ENCODE measurements at places on chromosomes 5 and 9. TPM values are rescaled to one million over a fixed set of nuclear protein-coding genes. Genes with fewer than 3 reads are reported as not detected.
A peak's percentile ranks its signal among the peaks of the same experiment; 100 is the strongest.

DNA sequence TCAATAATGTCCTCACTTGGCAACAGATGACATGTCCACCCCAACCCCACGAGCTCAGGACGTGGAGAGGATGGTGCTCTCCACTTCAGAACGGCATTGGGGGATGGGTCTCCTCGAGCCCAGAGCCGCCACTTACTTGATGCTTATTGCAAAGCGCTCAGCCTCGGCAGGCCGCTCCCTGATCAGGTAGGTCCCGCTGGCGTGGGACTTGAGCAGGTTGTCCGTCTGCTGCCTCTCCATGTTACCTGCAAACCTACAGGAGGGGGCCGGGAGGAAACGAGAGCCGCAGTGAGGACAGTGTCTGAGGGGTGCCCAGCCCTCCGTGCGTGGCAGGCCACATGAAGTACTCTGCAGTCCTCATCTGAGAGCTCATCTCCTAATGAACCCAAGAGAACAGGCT is 36.6 kb upstream of the SARDH start:
- no peak for ATAC-seq

- peak; percentile 85 for ATAC-seq
Observed at GRCh38 chr9:86405926-86406325, 51.7 kb upstream of the TUT7 start.

Gene KCNV2
- total RNA-seq, result not detected

DNA sequence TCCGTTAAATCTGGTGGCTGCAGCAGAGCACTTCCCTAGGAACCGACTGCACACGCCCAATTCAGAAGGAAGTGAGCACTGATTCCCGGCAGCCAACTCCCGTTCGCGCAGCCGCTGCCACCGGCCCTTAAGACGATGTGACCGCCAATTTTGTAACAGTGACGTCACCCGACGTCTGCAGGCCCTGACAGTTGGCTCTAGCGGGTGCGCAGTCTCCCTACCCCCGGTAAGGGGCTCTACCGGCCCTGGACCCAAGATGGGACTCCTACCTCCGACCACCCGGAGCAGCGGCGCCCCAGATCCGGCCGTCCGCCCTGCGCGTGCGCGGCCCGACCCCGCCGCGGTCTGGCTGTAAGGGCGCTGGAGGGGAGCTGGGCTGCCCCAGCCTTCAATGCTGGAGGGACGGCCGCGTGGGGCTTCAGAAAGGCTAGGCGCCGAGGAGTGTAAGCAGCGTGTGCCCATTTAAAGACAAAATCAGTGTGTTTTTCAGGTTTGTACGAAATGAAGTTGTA is 19.1 kb downstream of the DNAJA1 start:
- peak; percentile 94 for ATAC-seq

DNA sequence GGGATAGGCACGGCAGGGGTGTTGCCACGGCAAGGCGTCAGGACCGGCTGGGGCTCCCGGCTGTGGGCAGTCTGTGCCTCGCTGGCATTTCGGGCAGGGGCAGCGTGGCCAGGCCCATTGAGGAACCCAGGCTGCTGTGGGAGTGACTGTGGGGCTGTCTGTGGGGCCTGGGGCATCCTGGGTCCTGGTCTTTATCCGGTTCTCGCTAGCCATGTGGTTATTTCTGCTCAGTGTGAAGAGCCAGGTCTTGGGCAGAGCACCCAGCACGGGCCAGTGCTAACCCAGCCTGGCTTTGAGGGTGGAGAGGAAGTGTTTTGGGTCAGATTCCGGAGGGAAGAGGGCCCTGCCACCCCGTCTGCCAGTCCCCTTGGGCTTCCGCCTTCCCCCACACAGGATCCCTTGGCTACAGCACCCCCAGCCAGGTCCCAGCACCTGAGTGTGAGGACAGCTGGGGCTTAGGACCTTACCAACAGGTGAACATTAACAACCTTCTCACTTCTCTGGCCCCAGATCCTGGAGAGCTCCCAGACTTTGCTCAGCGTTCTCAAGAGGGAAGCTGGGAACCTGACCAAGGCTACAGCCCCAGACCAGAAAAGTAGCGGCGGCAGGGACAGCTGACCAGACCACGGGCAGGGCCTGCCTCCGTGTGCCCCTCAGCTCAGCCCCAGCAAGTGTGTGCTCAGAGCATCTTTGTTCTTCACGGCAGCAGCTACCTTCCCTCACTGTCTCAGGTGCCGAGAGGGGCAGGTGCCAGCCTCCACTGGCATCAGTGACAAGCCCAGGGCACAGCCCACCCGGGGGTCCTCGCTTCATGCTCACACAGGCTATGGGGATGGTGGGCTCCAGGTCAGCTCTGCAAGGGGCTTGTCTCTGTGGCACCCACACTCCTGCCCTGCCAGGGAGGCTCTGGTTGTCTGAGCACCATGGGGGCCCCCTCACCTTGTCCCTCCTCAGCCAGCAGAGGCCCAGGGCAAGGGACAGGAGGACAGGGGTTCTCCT is 1.1 kb downstream of the SSNA1 start:
- no peak for ATAC-seq

GRCh38 chr5:92835712-92836111 is 745.3 kb downstream of the NR2F1-AS1 start:
- no peak for ATAC-seq

DNA sequence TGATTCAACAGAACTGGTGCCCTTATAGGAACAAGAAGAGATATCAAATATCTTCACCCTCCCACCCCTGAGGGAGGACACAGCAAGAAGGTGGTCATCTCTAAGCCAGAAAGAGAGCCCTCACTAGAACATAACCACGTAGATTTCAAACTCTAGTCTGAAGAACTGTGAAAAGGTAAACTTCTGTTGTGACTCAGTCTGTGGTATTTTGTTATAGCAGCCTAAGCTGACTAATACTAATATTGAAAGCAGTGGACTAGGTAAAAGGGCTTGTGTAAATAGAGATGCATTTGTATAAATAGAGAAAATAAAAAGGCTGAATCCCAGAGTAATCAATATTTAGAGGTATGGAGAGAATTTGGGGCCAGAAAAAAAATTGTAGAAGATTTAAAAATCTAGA is 157.6 kb upstream of the CCNH start:
- ATAC-seq, result no peak

Gene KIF4B
- total RNA-seq, result under 0.01 TPM

DNA sequence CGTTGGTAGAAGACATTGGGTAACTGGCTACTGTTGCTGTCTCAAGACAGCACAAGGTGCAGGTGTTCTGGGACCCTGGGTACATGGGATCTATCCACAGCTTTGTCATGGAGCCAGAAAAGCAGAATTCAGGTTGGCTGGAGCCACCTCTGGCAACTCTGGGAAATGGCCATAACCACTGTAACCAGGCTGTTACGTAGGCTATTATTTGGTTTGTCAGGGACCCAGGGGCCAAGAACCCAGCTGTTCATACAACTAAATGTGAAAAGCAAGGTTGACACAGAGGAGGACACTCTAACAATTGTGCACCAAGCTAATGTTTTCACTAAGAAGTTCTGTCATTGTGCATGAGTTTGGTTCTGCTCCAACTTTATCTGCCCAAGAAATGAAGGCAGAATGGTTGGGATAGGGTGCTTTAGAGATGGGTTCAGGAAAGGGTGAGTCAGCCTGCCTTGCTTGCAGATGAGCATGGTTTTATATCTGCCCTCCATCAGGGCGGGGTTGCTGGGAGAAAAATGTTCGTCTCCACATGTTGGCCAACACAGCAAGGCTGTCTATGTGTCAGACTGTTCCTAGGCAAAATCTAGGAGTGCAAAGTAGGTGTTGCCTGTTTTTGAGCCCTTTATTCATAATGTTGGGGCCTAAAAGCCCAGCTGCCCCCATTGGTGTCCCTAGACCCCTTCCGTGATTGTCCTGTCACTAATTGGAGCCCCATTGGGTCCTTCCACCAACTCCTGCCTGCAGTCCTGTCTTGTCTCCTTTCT is 131.3 kb upstream of the DAP start:
- ATAC-seq, result no peak

Gene NPR3
- total RNA-seq, result 1.1 TPM

GRCh38 chr5:72107131-72107900 is at the start of gene MAP1B:
MAP1B (plus strand) TSS chr5:72107475; CDS start chr5:72107532, 57 bp downstream.
- peak; percentile 71 for ATAC-seq

Gene FBP1
- not detected for total RNA-seq

Gene ASTN2
- 4.1 TPM for total RNA-seq

Gene IL33
- 43.6 TPM for total RNA-seq

GRCh38 chr5:168790002-168790635 is 211.0 kb upstream of the PANK3 start:
- peak; percentile 27 for ATAC-seq

DNA sequence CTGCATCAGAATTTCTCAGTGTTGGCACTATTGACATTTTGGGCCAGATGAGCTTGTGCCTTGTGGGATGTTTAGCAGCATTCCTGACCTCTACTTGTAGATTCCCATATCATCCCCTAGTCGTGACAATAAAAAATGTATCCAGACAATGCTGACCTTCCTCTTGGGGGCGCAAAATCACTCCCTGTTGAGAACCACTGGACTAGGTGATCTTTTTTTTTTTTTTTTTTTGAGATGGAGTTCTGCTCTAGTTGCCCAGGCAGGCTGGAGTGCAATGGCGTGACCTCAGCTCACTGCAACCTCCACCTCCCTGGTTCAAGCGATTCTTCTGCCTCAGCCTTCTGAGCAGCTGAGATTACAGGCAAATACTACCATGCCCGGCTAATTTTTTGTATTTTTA is 22.6 kb downstream of the STXBP1 start:
- no peak for ATAC-seq

Gene SAXO1
- 0.39 TPM for total RNA-seq

DNA sequence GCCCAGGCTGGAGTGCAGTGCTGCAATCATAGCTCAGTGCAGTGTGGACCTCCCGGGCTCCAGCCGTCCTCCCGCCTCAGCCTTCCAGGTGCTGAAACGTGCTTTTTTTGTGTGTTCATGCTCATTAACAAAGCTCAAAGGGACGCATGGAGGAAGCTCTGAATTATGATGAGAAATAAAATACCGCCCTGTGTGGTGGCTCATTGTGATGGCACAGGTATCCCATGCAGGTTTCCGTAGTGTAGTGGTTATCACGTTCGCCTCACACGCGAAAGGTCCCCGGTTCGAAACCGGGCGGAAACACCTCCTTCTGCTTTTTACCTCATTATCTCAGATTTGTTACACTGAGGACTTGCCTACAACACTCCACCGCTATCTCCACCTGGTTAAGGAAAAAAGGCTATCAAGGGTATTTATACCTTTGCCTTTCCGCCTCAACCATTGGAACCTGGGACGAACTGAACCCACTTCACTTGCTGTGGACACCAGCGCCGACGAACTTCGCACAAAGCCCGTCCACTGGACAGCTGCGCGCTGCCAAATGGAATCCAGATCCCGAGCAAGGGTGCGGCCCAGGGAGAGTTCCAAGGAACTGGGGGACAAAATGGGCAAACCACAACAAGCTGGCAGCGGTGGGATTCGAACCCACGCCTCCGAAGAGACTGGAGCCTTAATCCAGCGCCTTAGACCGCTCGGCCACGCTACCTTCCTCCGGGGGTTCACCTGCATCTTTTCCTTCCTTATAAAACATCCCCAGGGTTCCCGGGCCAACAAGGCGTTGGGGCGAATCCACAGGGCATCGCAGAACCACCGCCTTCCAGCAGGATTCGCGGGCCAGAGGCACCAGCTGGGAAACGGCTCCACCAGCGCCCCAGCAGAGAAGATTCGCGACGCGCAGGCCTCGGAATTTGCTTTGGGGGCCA is 26.3 kb downstream of the OR2V2 start:
- no peak for ATAC-seq

GRCh38 chr9:36625006-36625615 is 52.4 kb downstream of the MELK start:
- peak; percentile 86 for ATAC-seq

DNA sequence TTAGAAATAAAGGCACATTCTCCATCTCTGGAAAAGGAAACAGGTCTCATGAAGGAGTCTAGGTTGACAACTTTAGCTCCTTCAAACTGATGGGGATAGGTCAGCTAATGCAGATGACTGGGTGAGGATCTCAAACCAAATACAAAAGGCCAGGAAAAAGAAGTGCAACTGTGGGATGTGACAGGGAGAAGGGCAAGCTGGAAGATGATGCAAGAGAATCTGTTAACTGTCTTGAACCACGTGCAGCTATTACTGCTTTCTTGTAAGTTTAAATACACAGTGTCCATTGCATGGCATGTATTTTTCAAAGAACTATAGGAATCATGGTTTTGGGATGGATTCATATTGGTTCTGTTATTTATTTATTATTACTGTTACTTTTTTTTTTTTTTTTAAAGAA is 331.8 kb downstream of the NDUFS4 start:
- ATAC-seq, result no peak

DNA sequence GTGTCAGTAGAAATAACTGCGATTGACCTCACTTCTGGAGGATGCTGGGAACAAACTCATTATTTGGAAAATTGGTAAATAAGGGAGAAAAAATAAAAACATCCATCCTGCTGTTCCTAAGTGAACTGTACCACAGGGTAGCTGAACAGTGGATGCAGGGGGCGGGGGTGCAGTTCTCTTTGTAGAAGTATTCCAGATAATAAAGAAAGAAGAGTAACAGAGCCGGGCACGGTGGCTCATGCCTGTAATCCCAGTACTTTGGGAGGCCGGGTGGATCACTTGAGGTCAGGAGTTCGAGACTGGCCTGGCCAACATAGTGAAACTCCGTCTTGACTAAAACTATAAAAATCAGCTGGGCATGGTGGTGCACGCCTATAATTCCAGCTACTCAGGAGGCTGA is 132.1 kb downstream of the COL23A1 start:
- no peak for ATAC-seq

- ATAC-seq, result no peak
Observed at GRCh38 chr5:55679556-55679955, 32.6 kb downstream of the SLC38A9 start.

DNA sequence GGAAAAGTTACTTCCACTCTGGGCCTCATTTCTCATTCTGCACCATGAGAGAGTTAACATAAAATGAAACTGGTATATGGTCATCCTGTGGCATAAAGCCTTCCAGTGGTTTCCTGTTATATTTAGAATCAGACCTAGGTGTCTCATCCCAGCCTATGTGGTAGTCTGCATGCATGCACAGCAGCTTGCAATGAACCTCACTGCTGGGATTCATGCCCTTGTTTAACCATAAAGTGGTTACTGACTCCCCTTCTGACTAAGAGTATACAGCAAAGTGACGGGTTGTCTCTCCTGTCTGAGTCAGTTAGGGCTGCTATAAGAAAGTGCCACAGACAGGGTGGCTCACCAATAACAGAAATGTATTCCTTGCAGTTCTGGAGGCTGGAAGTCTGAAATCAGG is 14.7 kb upstream of the TDRD7 start:
- no peak for ATAC-seq

All from gastroesophageal sphincter (tissue), 4 donors.